Neural crest cell (in vitro differentiated cells): ENCODE measurements at places on chromosomes 11 and 22. TPM values are rescaled to one million over a fixed set of nuclear protein-coding genes. Genes with fewer than 3 reads are reported as not detected.

GRCh38 chr11:117225553-117226170 is 6.2 kb downstream of the PCSK7 start:
- DNase-seq = no peak
- no peaks in the 10 kb centered on the region for H3K27me3 ChIP-seq
- H3K36me3 ChIP-seq = peaks cover 2% of the 10 kb centered on the region
- no peak overlapping the region for H3K27ac ChIP-seq

- H3K27me3 ChIP-seq = no peaks in the 10 kb centered on the region
- H3K4me1 ChIP-seq = peaks cover 41% of the 10 kb centered on the region
- no peak overlapping the region for H3K27ac ChIP-seq
- peaks cover 33% of the 10 kb centered on the region for H3K36me3 ChIP-seq
These were observed 127.1 kb downstream of the LDLRAD3 start for GRCh38 chr11:36070954-36071330.

DNA sequence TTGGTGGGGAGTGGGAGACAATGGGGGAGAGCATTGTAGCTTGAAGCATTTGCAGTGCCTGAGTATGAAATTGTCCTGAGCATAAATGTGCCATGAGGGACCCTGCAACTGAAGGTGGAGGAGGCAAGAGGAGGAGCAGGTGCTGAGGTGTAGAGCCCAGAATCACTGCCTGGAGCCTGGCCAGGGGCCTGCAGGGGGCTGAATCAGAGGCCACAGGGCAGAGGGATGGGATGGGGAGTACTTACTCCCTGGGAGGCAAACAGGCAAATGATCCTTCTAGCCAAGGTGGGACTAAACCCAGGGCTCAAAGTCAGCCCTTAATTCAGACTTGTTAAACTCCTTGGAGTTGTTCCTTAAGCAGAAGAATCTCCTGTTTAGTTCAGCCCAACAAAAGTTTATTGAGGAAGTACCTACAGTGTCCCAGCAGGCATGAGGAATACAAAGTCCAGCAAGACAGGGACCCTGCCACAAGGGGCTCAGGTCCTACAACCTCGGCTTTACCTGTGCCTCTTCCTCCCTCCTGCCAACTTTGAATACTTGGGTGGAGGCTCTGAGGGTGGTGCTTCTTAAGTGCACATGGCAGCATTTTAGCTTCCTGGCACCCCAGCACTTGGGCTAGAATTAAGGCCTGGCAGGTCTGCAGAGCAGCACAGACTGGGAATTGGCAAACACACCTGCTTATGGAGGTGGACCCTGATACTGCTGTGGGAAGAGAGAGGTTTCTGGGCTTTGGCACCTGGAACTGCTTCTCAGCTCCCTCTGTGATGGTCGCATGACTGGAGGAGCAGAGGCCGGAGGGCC is 20.0 kb downstream of the MICAL2 start:
- H3K4me1 ChIP-seq = no peaks in the 10 kb centered on the region
- H3K27ac ChIP-seq = no peak overlapping the region
- H3K36me3 ChIP-seq = no peaks in the 10 kb centered on the region
- H3K27me3 ChIP-seq = peaks cover 7% of the 10 kb centered on the region
- DNase-seq = no peak

GRCh38 chr11:76791861-76792260 is 8.7 kb downstream of the TSKU start:
- peaks cover 20% of the 10 kb centered on the region for H3K36me3 ChIP-seq
- H3K4me3 ChIP-seq = no peak overlapping the region
- no peak for DNase-seq
- no peak overlapping the region for H3K27ac ChIP-seq

- H3K36me3 ChIP-seq = no peaks in the 10 kb centered on the region
- H3K27ac ChIP-seq = no peak overlapping the region
- no peaks in the 10 kb centered on the region for H3K27me3 ChIP-seq
- H3K4me1 ChIP-seq = no peaks in the 10 kb centered on the region
These were observed 424.4 kb upstream of the CCDC179 start for GRCh38 chr11:23284631-23285030.

DNA sequence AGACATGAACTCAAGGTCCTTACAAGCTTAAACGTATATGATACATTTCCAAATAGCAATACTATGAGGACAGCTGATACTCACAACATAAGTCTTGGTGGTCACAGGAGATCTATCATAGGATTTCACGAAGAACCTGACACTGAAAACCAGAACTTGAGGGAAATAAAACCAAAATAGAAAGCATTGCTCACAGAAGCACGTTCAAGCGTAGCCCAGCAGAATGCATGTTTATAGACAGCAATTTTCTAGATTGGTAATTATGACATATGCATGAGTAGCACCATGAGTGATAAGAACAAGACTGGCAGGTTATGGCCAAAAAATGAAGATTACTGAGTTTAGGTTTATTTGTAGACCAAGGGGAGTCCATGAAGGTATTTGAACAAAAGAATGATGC is 243.5 kb downstream of the ETS1 start:
- no peaks in the 10 kb centered on the region for H3K36me3 ChIP-seq
- no peak overlapping the region for H3K4me3 ChIP-seq
- H3K4me1 ChIP-seq = peaks cover 22% of the 10 kb centered on the region
- H3K27ac ChIP-seq = no peak overlapping the region

GRCh38 chr22:22927196-22927887 is 39.7 kb downstream of the IGLL5 start:
- H3K36me3 ChIP-seq = no peaks in the 10 kb centered on the region
- H3K27ac ChIP-seq = no peak overlapping the region
- H3K4me1 ChIP-seq = no peaks in the 10 kb centered on the region
- H3K27me3 ChIP-seq = peaks cover 27% of the 10 kb centered on the region

GRCh38 chr11:134656861-134657540 is 245.0 kb upstream of the B3GAT1 start:
- no peak overlapping the region for H3K4me3 ChIP-seq
- H3K27me3 ChIP-seq = peaks cover 7% of the 10 kb centered on the region
- H3K36me3 ChIP-seq = peaks cover 2% of the 10 kb centered on the region
- peaks cover 14% of the 10 kb centered on the region for H3K4me1 ChIP-seq

DNA sequence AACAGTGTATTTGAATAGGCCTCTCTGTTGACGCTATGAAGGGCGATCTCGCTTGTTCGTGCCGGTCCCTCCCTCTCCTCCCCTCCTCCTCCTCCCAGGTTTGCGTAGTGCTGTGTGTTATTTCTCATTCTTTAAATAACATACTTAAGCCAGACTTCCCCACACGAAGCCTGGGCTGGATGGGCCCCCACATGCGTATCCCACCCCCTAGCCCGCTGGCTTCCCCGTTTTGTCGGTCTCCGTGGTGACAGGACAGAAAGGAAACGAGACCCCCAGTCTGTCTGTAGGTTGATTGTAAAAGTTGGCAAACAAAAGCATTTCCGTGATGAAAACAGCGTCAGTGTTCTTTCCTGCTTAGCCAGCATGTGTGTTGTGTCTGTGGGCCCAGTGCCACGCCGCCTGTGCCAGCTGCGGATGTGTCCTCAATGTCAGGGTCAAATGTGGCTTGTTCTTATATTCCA is 27.3 kb downstream of the FAM118A start:
- H3K4me1 ChIP-seq = peaks cover 21% of the 10 kb centered on the region
- H3K27ac ChIP-seq = no peak overlapping the region
- H3K4me3 ChIP-seq = peak overlapping the region; percentile 12
- DNase-seq = no peak
- peaks cover 6% of the 10 kb centered on the region for H3K36me3 ChIP-seq

DNA sequence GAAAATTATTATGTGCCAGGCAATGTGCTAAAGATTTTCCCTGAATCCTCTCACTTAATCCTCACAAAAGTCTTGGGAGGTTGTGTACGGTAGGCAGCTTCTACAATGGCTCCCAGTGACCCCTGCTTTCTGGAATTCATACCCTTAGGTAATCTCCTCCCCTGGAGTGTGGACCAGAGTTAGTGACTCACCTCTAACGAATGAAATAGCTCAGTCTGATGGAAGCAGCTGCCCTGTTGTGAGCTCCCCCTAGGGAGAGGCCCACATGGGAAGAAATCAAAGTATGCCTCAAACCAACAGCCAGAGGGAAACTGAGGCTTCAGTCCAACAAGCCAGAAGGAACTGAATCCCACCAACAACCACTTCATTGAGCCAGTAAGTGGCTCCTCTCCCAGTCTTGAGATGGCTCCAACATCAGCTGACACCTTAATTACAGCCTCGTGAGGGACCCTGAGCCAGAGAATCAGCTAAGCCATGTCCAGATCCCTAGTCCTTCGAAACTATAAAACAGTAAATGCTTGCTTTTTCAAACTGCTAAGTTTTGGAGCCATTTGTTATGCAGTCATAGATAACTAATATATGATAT is 98.9 kb upstream of the ISX start:
- H3K4me1 ChIP-seq = no peaks in the 10 kb centered on the region
- H3K36me3 ChIP-seq = no peaks in the 10 kb centered on the region
- peaks cover 7% of the 10 kb centered on the region for H3K27me3 ChIP-seq
- no peak for DNase-seq

GRCh38 chr22:21694795-21695429 is 29.1 kb downstream of the PPIL2 start:
- no peak for DNase-seq
- H3K36me3 ChIP-seq = no peaks in the 10 kb centered on the region
- no peak overlapping the region for H3K4me3 ChIP-seq
- no peak overlapping the region for H3K27ac ChIP-seq

DNA sequence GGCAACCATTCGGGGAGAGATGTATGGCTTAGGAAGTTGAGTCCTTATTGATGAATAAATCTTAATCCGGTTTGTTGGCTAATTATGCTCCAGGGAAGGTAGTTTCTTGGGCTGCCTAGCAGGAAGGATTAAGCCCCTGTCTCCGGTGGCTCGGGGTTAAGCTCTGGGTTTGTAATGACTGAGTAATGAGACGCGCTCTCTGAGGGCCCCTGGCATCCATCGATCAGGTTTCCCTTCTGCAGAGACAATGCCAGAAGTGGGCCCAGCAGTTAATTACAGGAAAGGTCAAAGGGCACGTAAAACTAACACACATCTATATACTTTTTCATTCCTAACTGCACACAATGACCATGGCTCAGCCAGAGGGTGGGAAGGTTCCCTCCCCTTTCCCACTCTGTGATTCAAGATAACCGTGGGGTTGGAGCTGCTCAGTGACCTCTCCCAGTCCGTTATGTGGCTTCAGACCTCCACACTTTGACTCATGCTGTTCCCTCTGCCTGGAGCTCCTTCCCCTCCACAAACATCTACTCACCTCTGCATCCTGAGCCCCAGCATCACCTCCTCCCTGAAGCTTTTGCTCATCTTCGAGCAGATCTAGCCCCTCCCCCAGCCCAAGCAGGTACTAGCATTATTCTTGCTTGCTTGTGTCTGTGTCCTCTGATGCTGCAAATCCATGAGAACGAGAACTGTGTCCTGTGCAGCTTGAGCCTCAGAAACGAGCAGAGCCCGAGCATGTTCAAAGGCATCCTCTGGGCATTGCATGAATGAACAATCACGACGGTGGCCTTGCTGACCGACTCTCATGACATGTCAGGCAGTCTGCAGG is 16.6 kb downstream of the SCUBE1 start:
- H3K27ac ChIP-seq = peak overlapping the region; percentile 94
- no peaks in the 10 kb centered on the region for H3K36me3 ChIP-seq
- peak overlapping the region; percentile 61 for H3K4me3 ChIP-seq
- H3K27me3 ChIP-seq = no peaks in the 10 kb centered on the region
- H3K4me1 ChIP-seq = peaks cover 51% of the 10 kb centered on the region

DNA sequence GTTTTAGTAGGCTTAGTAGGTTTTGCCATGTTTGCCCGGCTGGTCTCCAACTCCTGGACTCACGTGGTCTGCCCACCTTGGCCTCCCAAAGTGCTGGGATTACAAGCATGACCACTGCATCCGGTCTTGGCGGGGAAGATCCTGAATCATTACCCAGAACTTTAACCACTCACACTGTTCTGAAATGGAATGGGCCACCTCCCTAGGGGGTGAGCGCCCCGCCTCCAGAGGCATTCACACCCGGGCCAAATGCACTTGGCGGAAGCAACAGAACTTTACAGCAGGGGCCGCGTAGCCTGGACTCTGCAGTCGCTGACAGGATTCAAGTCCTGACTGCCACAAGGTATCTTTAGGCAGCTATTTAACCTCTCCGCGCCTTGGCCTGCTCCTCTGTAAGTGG is 5.4 kb downstream of the CCDC86 start:
- H3K27me3 ChIP-seq = no peaks in the 10 kb centered on the region
- no peak for DNase-seq
- H3K4me1 ChIP-seq = peaks cover 30% of the 10 kb centered on the region
- no peaks in the 10 kb centered on the region for H3K36me3 ChIP-seq
- no peak overlapping the region for H3K27ac ChIP-seq
- H3K4me3 ChIP-seq = no peak overlapping the region

DNA sequence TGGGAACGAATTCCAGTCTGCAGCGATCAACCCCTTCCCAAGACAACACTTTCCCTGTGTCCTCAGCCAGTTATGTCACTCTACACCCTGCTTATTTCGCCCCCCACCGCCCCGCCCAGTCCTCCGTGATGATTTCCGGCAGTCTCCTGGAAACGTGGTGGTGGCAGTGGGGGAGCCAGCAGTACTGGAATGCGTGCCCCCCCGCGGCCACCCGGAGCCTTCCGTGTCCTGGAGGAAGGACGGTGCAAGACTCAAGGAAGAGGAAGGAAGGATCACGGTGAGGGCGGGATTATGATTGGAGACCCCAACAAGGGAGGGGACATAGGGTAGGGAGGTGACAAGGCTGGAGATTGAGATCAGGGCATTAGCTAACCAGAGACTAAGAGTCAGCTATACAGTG is 4.1 kb downstream of the ROBO3 start:
- peaks cover 100% of the 10 kb centered on the region for H3K27me3 ChIP-seq
- no peaks in the 10 kb centered on the region for H3K4me1 ChIP-seq
- DNase-seq = no peak
- H3K36me3 ChIP-seq = no peaks in the 10 kb centered on the region
- no peak overlapping the region for H3K27ac ChIP-seq
- H3K4me3 ChIP-seq = no peak overlapping the region

- no peak overlapping the region for H3K4me3 ChIP-seq
- DNase-seq = no peak
- peaks cover 4% of the 10 kb centered on the region for H3K4me1 ChIP-seq
- H3K27me3 ChIP-seq = peaks cover 9% of the 10 kb centered on the region
- H3K36me3 ChIP-seq = no peaks in the 10 kb centered on the region
- H3K27ac ChIP-seq = no peak overlapping the region
These were observed 12.8 kb downstream of the MAPK8IP2 start for GRCh38 chr22:50613291-50613981.

SMIM35 gene
- total RNA-seq = not detected in 2 replicates

CRACR2B gene
- total RNA-seq = 1.6 and 2.7 TPM in 2 replicates

ME3 gene
- 17.3 and 18.9 TPM in 2 replicates for total RNA-seq

B3GAT1 gene
- total RNA-seq = 31.8 and 32.3 TPM in 2 replicates

LSP1 gene
- not detected in 2 replicates for total RNA-seq

NXPE4 gene
- not detected in 2 replicates for total RNA-seq

POU2AF1 gene
- not detected in 2 replicates for total RNA-seq

OVOL1 gene
- not detected in 2 replicates for total RNA-seq

AP5B1 gene
- 10.7 and 10.8 TPM in 2 replicates for total RNA-seq

IL10RA gene
- 0.37 and 0.48 TPM in 2 replicates for total RNA-seq
